ENCODE measurements at places on chromosomes 6 and 20.
A peak's percentile ranks its signal among the peaks of the same experiment; 100 is the strongest.

DNA sequence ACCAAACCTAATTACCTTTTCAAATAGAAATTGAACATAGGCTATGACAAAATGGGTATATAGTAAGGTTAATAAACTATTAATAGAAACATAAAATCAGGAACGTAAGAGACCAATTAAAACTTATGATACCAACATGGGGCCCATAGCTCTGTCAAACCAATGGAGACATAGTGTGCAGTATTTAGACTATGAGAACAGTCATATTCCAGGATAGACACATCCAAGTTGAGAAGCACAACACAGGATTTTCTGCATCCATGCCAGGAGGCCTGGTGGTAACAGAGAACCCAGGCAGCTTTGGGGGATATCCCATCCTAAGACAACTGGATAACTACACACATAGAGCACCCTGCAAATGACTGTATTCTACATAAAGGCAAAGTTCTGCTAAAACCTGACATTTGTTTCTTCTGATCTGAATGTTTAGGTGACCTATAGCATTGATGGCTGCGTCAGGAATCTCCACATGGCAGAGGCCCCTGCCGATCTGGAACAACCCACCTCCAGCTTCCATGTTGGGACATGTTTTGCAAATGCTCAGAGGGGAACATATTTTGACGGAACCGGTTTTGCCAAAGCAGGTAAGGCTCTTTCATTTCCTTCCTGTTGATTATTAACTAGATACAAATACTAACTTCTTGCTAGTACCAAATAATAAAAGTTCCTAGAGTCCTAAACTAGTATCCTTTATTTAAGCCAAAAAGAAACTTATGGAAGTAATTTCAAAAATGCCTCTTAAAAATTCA lies 202.7 kb downstream of the ARHGAP18 start:
- H3K27ac ChIP-seq: no peak overlapping the region
- no peaks in the 10 kb centered on the region for H3K4me1 ChIP-seq
- no peak for DNase-seq
- no peak overlapping the region for H3K4me3 ChIP-seq
- H3K36me3 ChIP-seq: no peaks in the 10 kb centered on the region
- H3K27me3 ChIP-seq: no peaks in the 10 kb centered on the region

DNA sequence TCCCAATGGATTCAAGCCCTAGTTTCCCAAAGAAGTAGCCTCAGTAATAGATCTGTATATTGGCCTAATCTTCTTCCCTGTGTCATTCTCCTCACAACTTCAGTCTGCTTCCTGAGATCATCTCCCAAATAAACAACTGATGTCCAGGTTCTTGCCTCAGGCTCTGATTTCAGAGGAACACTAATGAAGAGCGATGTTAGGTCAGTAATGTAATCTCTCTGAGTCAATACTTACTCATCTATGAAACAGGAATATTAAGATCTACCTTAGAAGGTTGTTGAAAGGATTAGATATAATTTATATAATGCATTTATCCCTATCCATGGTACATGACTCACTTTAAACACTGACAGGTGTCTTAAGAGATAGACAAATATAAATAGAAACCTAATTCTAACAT lies 246.0 kb upstream of the FLRT3 start:
- no peak overlapping the region for H3K27ac ChIP-seq
- H3K4me3 ChIP-seq: no peak overlapping the region
- DNase-seq: no peak

- no peak overlapping the region for H3K4me3 ChIP-seq
- no peak overlapping the region for H3K27ac ChIP-seq
- no peaks in the 10 kb centered on the region for H3K27me3 ChIP-seq
- no peak for DNase-seq
Observed at GRCh38 chr6:76481101-76481500, 408.6 kb upstream of the IMPG1 start.

DNA sequence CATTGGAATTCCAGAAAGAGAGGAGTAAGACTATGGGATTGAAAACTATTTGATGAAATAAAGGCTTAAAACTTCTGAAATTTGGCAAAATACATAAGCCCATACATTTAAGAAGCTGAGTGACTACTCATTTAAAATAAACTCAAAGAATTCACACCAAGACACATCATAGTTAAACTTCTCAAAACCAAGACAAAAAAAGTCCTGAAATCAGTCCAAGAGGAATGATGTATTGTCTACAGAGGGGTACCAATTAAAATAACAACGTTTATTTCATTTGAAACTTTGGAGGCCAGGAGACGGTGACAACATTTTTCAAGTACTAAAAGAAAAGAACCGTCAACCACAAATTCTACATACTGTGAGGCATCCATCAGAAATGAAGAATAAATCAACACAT lies 841.4 kb upstream of the MAP3K7 start:
- DNase-seq: no peak
- H3K4me1 ChIP-seq: no peaks in the 10 kb centered on the region
- no peaks in the 10 kb centered on the region for H3K36me3 ChIP-seq

DNA sequence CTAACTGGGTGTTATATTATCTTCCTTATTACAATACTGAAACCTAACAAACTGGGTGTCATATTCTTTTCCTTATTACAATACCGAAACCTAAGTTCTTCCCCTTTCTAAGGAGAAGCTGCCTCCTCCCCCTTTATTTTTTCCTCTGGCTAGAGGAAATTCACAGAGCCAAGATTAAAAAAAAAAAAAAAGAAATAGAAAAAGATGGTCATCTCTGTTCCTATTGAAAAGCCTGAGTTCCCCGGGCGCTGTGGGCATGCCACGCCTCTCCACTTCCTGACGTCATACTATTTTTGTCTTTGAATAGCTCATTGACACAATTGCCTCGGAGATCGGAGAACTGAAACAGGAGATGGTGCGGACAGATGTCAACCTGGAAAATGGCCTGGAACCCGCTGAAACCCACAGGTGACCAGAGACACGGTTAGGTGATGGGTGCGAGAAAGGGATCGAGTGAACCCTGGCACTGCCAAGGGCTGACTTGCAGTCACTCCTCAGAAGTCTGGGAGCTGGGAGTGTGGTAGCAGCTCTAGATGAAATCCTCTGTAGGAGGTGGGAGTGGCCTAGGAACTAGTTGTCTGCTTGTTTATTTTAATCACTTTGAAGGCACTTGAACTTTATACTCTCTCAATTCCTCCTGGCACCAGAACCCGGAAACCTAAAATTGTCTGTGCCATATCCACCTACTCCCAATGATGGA lies 82.2 kb upstream of the NAA20 start:
- H3K27me3 ChIP-seq: no peaks in the 10 kb centered on the region
- no peaks in the 10 kb centered on the region for H3K36me3 ChIP-seq
- peak overlapping the region; percentile 81 for H3K27ac ChIP-seq
- no peak for DNase-seq
- peaks cover 36% of the 10 kb centered on the region for H3K4me1 ChIP-seq

DNA sequence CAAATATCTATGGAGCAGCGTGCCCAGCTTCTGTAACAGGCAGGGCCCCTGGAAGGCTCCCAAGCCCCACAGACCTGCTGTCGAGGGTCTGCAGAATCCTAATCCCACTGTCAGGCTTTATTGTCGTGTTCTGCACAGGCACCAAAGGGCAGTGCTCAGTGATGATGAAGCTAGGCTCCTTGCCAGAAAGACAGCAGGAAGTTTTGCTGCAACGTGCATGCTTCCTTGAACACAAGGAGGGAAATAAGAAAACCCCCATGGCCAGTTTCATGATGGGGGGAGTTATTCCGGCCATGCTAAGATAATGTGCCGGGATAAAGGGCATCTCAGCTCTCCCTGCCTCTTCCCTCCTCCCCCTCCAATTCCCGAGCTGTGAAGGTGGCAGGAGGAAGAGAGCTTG lies 109.4 kb upstream of the KCNG1 start:
- H3K4me1 ChIP-seq: no peaks in the 10 kb centered on the region
- no peaks in the 10 kb centered on the region for H3K27me3 ChIP-seq
- no peaks in the 10 kb centered on the region for H3K36me3 ChIP-seq

DNA sequence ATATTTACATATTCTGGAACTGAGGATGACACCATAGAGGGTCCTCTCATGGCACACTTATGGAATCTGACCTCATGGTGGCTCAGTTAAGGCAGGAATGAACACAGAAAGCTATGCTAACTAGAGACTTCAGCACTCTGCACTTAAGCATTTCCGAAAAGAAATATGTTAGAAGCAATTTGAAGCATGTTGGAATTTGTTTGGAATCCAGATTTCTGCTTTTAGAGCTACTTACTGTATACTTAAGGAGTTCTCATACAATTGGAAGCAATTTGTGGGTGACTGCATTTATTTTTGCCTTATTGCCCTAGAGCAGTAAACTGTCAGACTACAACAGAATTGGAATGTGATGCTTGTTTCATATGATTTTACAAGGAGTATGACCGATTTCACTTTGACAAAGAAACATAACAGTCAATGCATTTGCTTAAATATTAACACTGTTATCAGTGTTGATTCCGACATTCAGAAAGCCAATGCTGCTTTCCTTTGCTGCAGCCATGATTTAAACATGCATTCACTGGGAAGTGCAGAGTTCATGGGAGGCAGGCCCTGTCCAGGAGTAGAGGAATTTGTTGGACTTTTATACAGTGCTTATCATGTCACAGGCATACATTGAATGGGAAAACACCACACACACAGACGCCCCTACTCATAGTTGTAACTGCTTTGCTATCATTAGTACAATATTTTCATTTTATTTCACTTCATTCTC lies 244.4 kb downstream of the SAMD5 start:
- no peak overlapping the region for H3K4me3 ChIP-seq
- DNase-seq: no peak
- no peaks in the 10 kb centered on the region for H3K4me1 ChIP-seq
- H3K27me3 ChIP-seq: no peaks in the 10 kb centered on the region
- H3K36me3 ChIP-seq: no peaks in the 10 kb centered on the region

GRCh38 chr6:49384904-49385303 lies 78.1 kb downstream of the MMUT start:
- H3K36me3 ChIP-seq: no peaks in the 10 kb centered on the region
- no peak overlapping the region for H3K27ac ChIP-seq
- DNase-seq: no peak
- no peaks in the 10 kb centered on the region for H3K27me3 ChIP-seq
- no peak overlapping the region for H3K4me3 ChIP-seq

- no peaks in the 10 kb centered on the region for H3K27me3 ChIP-seq
- peak overlapping the region; percentile 33 for H3K27ac ChIP-seq
- no peak for DNase-seq
- H3K4me1 ChIP-seq: peaks cover 16% of the 10 kb centered on the region
Observed at GRCh38 chr20:9093218-9093957, 24.5 kb downstream of the PLCB4 start.

GRCh38 chr6:81744131-81744530 lies 8.3 kb downstream of the TENT5A start:
- no peaks in the 10 kb centered on the region for H3K36me3 ChIP-seq
- no peak overlapping the region for H3K4me3 ChIP-seq
- no peak overlapping the region for H3K27ac ChIP-seq
- H3K27me3 ChIP-seq: no peaks in the 10 kb centered on the region
- DNase-seq: no peak

DNA sequence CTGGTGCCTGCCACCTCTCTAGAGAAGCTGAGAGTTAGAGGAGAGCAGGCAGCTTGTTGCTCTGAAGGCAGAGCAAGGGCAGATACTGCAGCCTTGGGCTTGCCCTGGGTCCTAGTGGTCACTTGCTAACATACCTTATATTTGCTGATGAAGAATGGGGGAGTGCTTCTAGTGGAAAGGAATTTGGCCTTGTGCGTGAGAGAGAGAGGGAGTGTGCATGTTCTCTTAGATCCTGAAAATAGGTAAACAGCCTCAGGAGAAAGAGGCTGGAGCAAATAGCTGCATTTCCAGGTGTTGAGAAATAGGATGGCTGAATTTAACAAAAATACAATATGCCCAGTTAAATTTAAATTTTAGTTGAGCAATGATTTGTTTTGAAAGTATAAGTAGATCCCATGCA lies 724.5 kb upstream of the FLRT3 start:
- no peaks in the 10 kb centered on the region for H3K27me3 ChIP-seq
- no peak overlapping the region for H3K4me3 ChIP-seq
- H3K4me1 ChIP-seq: no peaks in the 10 kb centered on the region
- no peak overlapping the region for H3K27ac ChIP-seq

- H3K27me3 ChIP-seq: no peaks in the 10 kb centered on the region
- no peaks in the 10 kb centered on the region for H3K36me3 ChIP-seq
- no peaks in the 10 kb centered on the region for H3K4me1 ChIP-seq
- H3K27ac ChIP-seq: no peak overlapping the region
- no peak overlapping the region for H3K4me3 ChIP-seq
- no peak for DNase-seq
Observed at GRCh38 chr6:125859727-125860126, 69.0 kb downstream of the NCOA7 start.

DNA sequence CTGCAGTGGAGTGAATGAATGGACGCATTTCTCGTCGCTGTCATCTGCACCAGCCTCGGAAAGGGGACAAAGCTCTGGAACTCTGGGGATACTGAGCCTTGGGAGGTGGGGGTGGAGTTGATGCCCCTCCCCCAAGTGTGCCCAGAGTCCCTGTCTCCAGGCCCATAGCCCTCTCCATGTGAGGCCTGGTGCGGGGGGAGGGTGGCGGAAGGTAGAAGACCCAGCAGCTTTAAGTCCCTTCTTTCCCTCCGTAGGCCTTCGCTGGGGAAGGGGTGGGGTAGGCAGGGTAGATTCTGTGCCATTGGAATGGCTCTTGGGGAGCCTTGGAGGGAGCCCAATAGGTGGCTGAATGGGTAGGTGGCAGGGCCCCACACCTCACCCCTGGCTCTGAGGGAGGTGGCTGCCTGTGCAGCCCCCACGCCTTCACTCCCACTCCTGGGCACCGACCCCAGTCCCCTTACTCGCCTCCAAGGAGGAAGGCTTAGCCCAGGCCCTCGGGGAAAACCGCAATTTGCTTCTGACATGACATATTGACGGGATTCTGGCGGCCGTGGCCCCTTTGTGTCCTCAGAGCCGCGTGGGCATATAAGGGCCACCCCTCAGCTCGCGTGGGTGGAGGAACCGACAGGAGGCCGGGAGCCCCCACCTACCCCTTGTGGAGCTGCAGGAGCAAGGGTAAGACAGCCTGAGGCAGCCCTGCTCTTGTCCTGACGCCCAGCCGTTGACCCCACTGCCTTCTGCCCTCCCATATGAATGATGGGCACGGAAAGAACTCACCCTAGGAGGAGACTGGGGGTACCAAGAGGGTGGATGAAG lies at the start of gene BPIFB3:
BPIFB3 (plus strand) TSS at position 613 of the 816 bp plus-strand sequence. CDS start 1,533 bp downstream, outside the sequence.
- no peaks in the 10 kb centered on the region for H3K36me3 ChIP-seq
- no peak for DNase-seq
- H3K27ac ChIP-seq: no peak within 1 kb of the TSS
- H3K4me3 ChIP-seq: no peak within 1 kb of the TSS

DNA sequence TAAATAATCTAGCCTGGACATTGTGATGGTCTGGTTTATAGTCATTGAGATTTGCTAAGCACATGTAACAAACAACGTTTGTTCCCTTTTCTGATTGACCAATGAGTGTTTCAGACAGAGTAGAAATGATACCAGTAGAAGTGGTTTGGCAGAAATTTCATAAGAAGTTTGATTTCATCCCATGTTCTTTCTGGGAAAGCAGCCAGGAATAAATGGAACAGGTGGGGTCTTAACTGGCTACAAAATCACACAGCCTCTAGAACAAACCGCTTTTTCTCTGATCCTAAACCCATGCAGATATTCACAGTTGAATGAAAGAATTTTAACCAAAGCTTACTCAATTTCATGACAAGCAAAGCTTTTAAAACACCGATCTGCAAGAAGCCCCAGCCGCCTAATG lies 227.5 kb downstream of the UST start:
- no peaks in the 10 kb centered on the region for H3K36me3 ChIP-seq
- no peaks in the 10 kb centered on the region for H3K27me3 ChIP-seq
- DNase-seq: no peak

- H3K36me3 ChIP-seq: no peaks in the 10 kb centered on the region
- H3K4me1 ChIP-seq: peaks cover 32% of the 10 kb centered on the region
- peak overlapping the region; percentile 61 for H3K27ac ChIP-seq
- H3K27me3 ChIP-seq: no peaks in the 10 kb centered on the region
- no peak for DNase-seq
Observed at GRCh38 chr6:127119102-127120022, 891 bp downstream of the RSPO3 start.
